ENCODE measurements at places on chromosomes 11 and 22.

DNA sequence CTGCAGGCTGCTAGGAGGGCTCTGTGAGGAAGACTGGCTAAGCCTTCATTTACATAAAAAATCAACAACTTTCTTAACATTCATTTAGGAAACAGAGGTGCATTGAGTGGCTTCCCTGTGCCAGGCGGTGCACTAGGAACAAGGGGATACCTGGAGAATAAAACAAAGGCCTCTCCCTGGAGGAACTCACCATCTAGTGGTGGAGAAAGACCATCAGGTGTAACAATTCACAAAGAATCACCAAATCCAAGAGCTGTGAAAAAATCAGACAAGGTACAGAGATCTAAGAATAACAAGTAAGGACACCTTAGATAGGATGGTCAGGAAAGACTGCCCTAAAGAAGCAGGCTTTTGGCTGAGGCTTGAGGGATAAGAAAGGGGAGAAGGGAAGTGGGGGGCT lies 40.3 kb downstream of the CSNK2A3 start:
- no peak for DNase-seq

DNA sequence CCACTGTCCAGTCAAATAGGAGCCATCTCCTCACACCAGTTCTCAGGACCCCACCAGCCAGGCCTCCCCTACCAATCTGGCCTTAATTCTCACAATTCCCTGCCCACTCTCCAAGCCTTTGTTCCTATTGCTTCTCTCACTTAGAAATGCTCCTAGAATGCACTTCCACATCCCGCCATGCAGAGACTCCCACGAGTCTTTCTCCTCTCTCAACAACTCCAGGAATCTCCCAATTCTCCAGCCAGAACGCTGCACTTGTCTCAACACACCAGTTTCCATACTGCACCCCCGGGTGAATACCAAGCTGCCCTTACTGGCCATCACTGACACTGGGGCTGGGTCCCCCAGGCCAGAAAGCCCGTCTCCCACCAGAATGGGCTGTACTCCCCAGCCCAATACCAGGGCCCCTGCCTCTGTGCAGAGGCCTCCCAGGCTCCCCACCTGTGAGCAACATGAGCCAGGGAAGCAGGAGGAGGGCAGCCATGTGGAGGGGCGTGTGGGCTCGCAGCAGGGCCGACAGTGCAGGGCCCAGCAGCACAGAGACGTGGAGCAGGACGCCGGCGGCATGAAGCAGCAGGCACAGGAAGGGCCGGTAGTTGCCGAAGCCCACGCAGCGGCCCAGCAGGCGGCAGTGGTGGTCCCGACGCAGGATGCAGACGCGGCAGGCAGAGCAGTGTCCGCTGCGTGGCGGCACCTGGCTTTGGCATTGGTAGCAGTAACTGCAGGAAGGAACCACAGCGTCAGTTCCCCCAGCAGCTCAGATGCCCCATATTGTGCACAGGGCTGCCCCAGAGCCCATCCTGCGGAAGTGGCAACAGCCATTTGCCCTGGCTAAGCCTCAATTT lies 2.4 kb downstream of the ZDHHC24 start:
- DNase-seq, result peak; percentile 51

DNA sequence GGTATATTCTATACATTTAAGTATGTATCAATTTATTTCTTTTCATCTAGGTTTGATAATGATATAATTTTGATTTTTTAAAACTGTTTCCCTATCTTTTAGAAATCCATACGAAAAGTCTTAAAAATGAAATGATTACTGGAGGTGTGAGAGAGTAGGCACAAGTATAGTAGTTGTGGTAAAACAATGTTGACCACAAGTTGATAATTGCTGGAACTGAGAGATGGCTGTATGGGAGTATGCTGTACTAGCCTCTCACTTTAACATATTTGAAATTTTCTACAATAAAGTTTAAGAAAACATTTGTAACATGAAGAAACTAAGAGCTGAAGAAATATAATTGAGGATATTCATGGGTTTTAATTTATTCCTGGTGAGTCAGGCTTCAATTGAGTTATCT lies 30.0 kb downstream of the FSHB start:
- no peak for DNase-seq

DNA sequence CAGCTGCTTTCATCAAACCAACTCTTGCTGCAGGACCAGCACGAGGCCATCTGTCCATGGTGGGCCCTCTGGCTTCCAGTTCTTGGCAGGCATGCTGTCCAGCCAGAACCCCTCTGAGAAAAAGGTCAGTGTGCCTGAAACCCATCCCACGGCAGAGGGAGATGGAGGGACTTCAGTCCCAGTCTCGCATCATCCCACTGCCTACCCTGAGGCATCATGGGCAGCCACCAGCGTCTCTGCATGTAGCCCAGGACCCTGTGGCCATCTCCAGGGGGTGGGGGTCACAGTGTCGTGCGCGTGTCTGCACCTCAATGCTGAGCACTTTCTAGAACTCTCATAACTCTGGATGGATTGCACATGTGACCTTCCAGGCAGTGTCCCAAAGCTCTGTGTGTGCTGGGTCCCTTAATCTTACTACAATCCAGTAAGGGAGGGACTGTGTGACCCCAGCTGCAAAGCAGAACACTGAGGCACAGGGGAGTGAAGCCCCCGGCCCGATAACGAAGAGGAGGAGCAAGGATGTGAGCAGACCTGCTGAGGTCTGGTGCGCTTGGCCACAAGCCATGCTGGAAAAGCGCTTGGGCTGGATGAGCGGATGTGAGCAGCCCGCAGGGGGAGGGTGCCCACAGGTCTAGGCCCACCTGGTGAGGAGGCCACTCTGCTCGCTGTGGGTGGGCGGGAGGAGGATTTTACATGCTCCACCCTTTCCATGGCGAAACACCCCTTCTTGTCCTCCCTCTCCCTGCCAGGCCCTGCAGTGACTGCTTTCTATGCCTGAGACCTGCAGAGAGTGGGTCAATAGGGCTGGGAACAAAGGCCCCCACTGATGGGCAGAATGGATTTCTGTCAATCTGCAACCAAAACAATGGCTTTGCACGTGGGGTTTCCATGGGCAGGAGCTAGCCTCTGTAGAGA lies 1401.0 kb downstream of the BRD1 start:
- DNase-seq, result no peak

DNA sequence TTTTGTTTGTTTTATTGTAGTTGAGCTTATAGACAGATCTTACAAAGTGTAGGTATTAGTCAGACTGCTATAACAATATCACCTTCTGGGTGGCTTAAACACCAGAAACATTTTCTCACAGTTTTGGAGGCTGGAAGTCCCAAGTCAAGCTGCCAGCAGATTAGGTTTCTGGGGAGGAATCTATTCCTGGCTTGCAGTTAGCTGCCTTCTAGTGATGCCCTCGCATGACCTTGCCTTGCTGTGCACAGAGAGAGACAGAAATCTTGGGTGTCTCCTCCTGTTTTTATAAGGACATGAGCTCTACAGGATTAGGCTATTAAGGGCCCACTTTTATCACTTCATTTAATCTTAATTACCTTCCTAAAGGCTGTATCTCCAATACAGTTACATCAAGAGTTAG lies 1635.2 kb downstream of the FAM181B start:
- no peak for DNase-seq
